SK-N-SH (cell line): ENCODE measurements at places on chromosomes 7 and 10. TPM values are rescaled to one million over a fixed set of nuclear protein-coding genes. Genes with fewer than 3 reads are reported as not detected.

Gene GJC3
- polyA plus RNA-seq: not detected in 2 replicates

Gene HGF
- 1.5 and 1.8 TPM in 2 replicates for polyA plus RNA-seq

Gene CREB5
- 14.2 and 19.3 TPM in 2 replicates for polyA plus RNA-seq

GRCh38 chr10:13690281-13690825, 103.6 kb downstream of the PRPF18 start:
- no peak for DNase-seq
